ENCODE measurements at places on chromosomes 16 and 17.
A peak's percentile ranks its signal among the peaks of the same experiment; 100 is the strongest.

DNA sequence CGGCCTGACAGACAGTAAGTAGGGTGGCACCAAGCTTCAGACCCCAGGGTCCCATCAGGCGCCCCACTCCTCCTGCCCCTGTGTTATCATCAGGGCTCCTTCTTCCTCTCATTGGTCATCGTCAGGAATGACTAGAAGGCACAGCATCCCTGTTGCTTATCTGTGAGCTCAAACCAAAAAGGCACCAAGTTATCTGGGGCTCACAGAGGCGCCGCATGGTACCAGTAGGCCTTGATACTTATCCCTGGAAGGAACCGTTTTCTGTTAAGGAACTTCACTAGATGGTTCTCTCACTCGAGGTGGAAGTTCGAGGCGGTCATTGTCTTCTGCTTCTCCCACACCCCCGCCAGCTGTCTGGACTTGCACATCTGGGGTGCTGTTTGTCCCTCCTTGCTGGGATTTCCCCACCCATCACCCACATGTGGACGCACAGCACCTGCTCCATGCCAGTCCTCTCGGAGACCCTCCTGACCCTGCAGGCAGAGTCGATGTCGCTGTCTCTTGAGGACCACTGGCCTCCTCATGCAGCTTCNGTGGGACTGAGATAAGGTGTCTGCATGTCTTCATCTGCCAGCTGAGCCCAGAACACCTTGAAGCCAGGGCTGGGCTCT is 52.1 kb downstream of the METRNL start:
- DNase-seq, result no peak

- DNase-seq, result no peak
These were observed 82.1 kb downstream of the GAS7 start for GRCh38 chr17:10116267-10116666.

GRCh38 chr16:54652201-54652770 is 278.4 kb upstream of the IRX5 start:
- no peak for DNase-seq

- DNase-seq, result no peak
These were observed 13.7 kb upstream of the WIPI1 start for GRCh38 chr17:68470961-68471360.

DNA sequence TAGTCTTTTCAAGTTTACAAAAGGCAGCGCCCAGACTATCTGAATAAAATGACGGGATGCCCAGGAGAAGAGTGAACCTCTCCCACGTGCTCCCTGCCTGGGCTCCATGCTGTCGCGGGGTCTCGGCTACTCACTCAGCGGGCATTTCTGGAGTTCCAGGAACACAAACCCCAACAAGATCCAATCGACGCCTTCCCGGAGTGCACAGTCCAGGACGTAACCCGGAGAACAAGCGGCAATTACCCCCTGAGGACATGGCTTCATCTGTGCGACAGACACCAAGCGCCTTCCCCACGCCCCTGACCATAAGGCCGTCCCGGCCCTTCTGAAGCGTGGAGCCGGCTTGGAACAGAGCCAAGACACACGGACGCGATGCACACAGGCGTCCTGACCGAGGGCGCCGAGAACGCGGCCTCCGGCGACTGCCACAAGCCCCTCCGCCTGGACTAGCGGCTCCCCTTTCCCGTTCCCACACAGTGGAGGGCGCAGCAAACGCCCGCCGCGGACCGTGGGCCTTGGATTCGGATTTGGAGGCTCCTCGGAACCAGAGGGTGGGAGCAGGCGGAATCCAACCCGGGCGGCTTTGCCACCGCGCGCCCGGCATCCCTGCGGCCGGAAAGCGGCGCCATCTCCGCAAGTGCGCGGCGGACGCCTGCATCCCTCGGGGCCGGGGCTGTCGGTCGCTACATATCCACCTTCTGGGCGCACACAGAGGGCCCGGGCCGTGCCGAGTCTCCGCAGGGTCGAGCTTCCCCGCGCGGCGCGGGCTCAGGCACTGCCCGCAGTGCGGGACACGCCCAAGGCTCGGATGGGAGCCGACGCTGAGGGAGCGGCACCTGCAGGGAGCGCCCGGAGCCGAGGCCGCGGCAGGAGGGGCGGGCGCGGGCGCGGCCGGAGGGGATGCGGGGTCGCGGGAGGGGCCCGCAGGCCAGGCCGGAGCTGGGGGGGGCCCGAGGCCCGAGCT is 725 bp downstream of the ABCA3 start:
- peak; percentile 63 for DNase-seq

DNA sequence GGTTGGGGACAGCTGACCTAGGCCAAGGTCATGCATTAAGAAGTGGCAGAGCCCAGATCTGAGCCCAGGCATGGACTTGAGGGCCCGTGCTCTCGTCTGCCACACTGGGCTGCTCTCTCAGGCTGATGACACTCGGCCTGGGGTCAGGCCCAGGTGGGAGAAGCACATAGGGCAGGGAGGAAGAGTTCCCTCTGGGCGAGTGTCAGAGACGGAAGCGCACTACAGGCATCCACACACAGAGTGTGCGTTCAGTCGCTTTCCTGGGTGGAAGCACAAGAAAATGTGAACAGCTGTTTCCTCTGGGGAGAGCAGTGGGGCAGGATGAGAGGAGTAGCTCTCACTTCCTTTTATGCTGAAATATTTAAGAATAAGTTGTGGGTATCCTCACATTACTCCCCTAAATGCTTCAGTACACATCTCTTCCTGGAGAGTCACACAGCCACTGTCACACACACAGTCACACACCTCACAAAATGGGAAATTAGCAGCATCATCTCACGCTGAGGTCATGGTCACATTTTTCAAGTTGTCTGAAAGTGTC is 59.7 kb downstream of the B9D1 start:
- no peak for DNase-seq

DNA sequence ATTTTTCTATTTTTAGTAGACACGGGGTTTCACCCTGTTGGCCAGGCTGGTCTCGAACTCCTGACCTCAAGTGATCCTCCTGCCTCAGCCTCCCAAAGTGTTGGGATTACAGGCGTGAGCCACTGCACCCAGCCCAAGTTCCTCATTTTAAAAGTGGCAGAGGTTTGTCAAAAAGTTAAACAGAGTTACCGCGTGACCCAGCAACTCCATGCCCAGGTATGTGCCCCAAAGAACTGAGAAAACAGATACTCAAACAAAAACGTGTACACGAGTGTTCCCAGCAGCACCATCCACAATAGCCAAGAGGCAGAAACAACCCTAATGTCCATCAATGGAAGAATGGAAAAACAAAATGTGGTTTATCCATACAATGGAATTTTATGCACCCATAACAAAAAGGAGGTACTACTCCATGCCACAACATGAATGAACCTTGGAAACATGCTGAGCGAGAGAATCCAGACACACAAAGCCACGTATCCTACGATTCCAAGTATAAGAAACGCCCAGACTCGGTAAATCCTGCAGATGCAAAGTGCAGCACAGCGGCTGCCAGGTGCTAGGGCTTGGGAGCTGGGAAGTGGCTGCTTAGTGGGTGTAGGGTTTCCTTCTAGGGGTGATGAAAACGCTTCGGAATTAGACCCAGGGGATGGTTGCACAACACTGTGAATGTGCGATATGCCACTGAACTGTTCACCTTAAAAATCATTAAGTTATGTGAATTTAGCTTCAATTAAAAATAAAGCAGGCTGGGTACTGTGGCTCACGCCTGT is 24.8 kb downstream of the ADCY9 start:
- no peak for DNase-seq

GRCh38 chr17:78324391-78325075 is 35.3 kb downstream of the SOCS3 start:
- peak; percentile 42 for DNase-seq

DNA sequence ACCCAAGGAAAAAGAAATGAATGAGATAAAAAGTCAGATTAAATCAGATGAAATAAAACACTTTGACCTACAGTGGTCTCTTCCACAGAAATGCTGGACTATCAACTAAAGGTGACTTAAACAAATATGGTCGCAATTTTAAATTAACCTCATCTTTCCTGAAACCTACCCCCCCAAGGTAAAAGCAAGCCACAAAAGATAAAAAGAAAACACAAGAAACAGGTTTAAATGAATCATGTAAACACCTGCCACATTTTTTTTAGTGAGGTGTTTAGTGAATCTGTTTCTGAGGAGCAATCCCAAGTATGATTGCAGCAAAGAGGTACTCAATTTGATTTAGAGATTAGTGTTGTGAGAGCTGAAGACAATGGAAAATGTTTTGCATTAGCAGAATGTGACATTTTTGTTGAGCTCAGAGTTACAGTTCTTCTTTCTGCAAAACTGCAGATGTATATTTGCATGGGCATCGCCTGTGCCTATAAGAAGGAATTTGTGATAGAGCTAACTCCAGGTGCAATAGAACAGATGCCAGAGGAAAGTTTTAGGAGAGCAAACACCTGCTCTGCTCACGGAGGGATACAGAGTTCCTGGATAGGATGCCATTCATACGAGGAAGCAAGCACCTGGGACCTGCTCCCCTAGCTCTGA is 3.4 kb upstream of the MMD start:
- no peak for DNase-seq

GRCh38 chr17:81500047-81500446 is 12.6 kb downstream of the ACTG1 start:
- no peak for DNase-seq

DNA sequence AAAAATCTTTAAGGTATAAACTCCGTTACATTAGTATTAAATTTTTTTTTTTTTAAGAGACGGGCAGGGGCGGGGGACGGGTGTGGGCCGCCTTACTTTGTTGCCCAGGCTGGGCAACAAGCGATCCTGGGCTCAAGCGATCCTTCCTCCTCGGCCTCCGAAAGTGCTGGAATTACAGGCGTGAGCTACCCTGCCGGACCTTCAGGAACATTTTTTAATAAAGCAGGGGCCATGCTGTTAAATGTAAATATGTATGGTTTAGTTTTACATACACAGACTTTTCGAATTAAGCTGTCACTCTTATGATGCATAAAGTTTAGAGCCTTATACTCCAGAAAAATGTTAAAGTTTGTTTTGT is 2.4 kb downstream of the PPM1D start:
- no peak for DNase-seq

DNA sequence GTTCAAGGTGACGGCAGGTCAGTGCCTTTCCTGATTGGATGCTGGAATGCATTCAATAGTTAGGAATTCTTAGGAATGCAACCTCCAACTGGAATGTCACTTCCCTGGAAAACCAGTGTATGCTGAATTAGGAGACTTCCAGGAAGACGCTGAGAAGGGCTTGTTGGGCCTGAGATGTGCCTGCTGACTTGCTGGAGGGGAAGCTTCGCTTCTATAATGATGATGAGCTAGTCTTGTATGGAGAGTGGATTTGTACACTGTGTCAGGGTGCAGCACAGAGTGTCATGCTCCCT is 45.6 kb downstream of the SMPD3 start:
- no peak for DNase-seq

GRCh38 chr17:31321481-31321880 is at the start of gene EVI2A:
Gene EVI2A, minus strand, starts transcription at chr17:31321622. Its CDS starts 2,609 bp downstream, at chr17:31319013.
- peak; percentile 85 for DNase-seq

- DNase-seq, result no peak
These were observed 17.7 kb downstream of the C16orf82 start for GRCh38 chr16:27084307-27085028.

- no peak for DNase-seq
These were observed 189.7 kb downstream of the CHD9NB start for GRCh38 chr16:52863000-52863399.

GRCh38 chr16:66474750-66475199 is 47.7 kb downstream of the BEAN1 start:
- peak; percentile 59 for DNase-seq

GRCh38 chr16:19346335-19346922 is 60.9 kb downstream of the CLEC19A start:
- DNase-seq, result no peak

DNA sequence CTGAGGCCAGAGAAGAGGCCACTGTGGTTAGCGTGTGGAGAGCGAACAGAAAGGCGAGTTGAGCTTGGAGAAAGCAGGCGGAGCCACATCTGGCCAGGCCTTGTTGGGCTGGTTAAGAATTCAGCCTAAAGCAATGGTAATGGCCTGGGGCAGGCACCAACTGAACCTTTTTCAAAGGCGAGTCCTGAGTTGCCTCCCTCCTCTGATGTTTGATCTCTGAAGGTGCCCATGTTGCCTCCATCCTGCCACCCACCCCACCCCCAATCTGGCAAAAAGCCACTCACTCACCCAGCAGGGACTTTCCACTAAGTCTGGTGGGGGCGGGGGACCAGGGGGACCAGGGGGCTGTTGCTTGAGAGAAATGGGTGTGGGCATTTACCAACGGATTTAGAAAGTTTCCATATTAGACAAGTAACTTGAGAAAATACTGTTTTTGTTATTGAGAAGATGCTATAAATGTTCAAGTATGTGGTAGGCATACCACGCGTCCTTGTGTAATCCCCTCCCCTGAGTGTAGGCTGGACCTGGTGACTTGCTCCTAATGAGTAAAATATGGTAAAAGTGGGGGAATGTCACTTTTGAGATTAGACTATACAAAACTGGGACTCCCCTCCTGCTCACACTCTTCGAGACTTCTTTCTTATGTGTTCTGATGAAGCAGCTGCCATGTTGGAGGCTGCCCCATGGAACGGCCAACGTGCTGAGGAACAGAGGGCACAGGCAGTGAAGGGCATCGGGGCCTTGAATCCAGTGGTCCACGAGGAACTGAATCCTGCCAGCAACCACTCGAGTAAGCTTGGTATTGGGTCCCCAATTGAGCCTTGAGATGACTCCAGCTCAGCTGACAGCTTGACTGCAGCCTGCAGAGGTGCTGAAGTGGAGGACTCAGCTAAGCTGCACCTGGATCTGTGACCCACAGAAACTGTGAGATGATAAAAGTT is 29.9 kb upstream of the TNS4 start:
- peak; percentile 89 for DNase-seq

DNA sequence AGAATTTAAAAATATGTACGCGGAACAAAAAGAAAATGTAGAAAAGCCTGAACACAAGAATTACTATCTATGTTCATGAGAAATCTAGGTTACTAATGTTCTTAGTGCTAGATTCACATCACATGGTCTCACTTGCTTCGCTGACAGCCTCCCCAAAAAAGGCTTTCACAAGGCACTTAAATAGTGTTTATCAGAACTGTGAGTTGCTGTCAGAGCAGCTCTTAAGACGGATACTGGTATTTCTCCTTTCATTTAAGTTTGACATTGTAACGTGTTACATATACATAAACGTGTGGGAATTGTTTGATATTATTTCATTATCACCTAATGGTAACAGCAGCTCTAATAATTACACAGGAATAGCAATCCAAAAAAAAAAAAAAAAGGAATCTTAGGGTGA is 150.9 kb downstream of the CDH8 start:
- no peak for DNase-seq

DNA sequence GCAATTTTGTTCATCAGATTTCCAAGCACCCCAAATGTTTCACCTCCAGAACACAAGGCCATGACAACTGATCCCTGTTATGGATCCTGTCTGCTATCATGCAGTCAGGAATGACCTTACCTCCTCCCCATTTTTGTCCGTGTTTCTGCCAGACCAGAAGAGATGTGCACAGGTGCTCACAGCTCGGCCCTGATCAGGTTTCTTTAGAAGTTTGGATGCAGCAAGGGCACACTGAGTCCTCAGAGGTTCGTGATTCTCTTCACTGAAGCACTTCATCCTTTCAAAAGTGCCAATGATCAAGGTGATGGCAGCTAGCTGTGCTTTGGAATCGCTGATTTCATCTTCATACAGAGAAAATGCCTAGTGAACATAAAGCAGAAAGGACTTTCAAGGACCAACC is 26.9 kb downstream of the VPS35 start:
- no peak for DNase-seq

- no peak for DNase-seq
These were observed 7.1 kb downstream of the AKAP1 start for GRCh38 chr17:57092171-57092570.
